ENCODE measurements at places on chromosomes 12 and 14. TPM values are rescaled to one million over a fixed set of nuclear protein-coding genes. Genes with fewer than 3 reads are reported as not detected.
A peak's percentile ranks its signal among the peaks of the same experiment; 100 is the strongest.

- DNase-seq, result no peak
These were observed 151.5 kb upstream of the SLC38A2 start for GRCh38 chr12:46523863-46524770.

GRCh38 chr12:69405566-69405865 is 46.0 kb downstream of the YEATS4 start:
- peak; percentile 43 for DNase-seq

- DNase-seq, result no peak
These were observed 87.0 kb downstream of the TESC start for GRCh38 chr12:117011988-117012805.

DNA sequence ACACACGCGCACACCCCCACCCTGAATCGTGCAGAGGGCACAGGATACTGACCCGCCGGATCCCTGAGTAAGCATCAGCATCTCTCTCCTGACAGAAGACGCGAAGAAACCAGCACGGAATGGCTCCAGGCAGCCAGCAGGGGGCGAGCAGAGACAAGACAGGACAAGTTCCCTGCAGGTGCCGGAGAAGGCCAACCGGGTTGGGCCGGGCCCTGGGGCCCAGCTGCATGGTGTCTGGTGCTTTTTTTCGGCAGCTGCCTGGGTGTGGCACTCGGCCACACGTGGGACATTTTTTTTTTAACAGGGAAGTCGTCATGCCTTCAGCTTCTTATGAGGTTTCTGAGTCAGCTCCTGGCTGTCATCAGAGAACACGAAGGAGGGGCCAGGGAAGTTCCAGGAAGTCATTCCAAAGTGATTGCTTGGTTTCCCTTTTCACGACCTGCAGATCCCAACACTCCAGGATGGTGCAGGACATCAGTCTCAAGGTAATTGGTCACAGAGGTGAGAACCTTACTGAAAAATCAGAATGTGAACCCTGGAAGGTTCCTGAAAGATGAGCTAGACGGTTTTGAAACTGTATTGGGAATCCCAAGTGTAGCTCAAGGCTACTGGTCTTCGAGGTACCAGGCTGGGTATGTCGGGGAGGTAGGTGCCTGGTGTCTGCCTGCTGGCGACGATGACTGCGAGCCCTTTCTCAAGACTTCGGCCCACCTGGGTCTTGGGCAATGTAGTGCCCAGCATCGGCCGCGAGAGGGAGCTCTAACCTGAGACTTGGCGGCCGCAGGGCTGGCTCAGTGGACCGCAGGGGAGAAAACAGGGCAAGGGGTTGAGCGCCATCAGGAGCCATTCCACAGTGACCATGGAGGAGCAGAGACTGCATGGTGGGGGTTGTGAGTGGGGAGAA is 190.8 kb upstream of the PRMT8 start:
- DNase-seq, result peak; percentile 93

DNA sequence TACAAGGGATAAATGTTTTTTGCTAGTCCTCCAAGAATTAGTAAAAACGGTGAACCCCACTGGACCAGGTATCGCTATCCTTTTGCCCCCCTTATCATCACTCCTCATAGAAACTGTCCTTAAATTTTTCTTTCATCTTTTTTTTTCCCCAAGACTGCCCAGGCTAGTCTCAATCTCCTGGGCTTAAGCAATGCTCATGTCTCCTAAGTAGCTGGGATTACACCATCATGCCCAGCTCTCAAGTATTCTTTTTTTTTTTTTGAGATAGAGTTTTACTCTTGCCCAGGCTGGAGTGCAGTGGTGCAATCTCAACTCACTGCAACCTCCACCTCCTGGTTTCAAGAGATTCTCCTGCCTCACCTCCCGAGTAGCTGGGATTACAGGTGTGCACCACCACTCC is 9.7 kb downstream of the IRF2BPL start:
- no peak for DNase-seq

GRCh38 chr12:958588-959123 is 9.2 kb upstream of the RAD52 start:
- DNase-seq, result no peak

- DNase-seq, result peak; percentile 88
These were observed 1.1 kb upstream of the C14orf132 start for GRCh38 chr14:96037891-96038557.

- DNase-seq, result no peak
These were observed 70.2 kb downstream of the LLPH start for GRCh38 chr12:66060163-66060907.

DNA sequence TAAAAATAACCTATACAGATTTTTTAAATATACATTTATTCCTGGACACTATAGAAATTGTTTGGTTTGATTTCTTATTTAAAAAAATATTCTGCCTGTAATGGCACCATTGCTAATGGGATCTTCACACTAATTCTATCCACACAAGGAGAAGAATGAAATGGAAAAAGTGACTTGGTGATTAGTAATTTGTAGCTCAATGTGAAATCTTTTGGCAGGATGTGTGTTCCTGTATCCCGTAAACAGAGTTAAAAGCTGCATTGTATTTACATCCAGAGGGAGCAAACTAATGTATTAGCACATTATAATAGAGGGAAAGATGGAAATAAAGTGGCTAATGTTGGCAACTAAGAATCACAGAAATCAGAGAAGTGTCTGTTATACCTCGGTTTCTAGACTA is 1455.3 kb upstream of the FLRT2 start:
- no peak for DNase-seq

GRCh38 chr14:80176893-80177292 is 34.4 kb downstream of the DIO2 start:
- DNase-seq, result no peak

GRCh38 chr12:9980126-9980525 is 8.9 kb downstream of the CLEC12A start:
- DNase-seq, result no peak

- DNase-seq, result no peak
These were observed 16.7 kb downstream of the HRK start for GRCh38 chr12:116864371-116865160.

DNA sequence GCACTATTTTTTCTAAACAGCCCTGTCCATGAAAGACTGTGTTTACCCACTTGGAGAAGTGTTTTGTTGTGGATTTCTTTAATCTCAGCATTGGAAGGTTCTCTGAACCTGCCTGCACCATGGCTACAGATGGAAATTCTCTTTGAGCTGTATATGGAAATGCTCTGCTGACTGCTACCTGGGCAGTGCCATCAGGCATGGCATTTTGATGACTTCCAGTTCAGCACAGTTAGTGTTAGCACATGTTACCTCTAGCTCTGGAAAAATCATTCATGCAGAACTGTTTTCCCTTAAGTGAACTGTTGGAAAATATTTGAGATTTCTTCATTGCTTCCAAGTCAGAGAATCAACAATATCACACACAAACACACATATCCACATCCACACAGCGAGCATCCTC is 52.6 kb upstream of the RIC8B start:
- DNase-seq, result no peak

- peak; percentile 14 for DNase-seq
These were observed 14.9 kb upstream of the GPR132 start for GRCh38 chr14:105080161-105080560.

DNA sequence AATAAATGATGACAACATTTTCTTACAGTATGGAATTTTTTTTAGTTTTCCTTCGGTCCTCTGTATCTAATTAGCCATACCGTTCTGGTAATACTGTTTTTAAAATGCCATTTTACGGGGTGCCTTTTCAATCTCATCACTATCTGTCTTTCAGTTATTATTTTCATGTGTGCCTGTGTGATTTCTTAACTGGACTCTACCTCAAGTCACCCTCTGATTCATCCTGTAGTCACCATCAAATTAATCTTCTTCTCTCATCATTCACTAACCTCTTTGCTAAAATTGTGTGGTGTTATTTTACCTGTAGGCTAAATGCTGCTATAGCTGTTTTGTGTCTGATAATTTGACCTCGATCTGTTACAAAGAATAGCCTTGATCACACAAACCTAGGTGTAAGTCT is 16.0 kb upstream of the CCT2 start:
- DNase-seq, result no peak

DNA sequence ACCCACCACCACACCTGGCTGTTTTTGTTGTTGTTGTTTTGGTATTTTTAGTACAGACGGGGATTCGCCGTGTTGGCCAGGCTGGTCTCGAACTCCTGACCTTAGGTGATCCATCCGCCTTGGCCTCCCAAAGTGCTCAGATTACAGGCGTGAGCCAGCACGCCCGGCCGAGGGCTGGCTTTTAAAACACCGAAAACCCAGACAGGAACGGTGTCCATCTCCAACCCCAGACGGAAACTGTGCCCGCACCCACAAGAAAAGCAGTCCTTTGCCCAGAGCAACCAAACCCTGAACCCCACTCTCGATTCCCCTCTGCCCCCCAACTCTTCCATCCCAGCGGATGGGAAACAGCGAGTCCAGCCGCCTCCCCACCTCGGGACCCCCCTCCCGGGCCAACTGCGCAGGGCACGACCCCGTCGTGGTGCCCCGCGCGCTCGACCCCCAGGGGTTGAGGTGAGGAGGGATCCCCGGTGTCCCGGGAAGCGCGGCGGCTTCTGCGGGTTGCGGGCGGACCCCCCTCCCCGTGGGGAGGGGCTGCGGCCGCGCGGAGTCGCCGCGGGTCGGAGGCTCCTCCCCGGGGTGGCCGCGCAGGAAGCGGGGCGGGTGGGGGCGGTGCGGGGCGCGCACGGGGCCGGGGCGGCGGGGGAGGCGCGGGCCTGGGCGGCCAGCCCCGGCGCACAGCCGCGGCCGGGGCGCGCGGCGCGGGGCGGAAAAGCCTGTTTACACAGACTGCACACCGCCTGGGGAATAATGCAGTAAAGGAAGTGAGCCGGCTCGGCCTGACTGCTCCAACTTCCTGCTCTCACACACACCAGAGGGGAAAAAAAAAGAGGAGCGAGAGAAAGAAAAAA is at the start of gene ELK3:
TSS of gene ELK3 (plus strand) at position 651 of the 851 bp plus-strand sequence.
- DNase-seq, result peak; percentile 87

DNA sequence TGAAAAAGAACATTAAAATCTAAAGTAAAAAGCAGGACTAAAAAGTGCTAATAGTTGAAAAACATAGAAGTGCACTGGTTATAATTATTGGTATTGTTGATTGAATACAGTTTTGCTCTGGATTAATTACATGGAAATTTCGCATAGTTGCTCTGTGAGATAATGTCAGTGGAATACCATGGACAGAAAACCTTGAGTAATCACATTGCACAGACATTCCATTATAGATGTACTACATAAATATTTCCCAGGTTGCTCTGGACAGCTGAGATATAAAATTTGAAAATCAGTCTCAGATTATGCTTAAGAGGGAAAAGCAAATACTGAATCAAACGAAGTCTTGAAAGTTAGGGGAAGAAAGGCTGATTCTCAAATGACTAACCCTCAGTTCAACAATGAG is 439.3 kb upstream of the FLRT2 start:
- no peak for DNase-seq

DNA sequence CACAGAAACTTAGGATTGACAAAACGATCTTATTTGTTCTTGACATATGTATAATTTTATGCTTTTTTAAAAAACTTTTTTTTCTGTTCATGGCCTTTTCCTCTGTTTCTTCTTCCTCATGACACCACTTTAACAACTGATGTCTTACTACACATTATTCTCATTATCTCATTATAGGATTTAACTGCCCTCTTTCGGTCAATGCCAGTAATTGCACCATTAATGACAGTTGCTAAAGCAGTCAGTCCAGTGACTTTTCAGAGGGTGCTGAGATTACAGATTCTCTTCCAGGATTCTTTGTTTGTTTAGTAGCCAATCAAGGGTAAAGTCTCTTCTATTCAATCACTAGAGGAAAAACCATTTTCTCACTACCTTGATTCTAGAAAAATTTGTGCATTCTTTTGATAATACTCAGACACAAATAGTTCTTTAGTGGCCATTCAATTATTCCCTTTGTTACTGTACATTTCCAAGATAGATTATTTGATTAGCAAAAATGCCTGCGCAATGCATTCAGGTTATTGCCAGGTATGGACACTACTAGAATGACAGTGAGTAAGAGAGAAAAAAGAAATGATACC is 50.1 kb downstream of the KLRG1 start:
- no peak for DNase-seq

DNA sequence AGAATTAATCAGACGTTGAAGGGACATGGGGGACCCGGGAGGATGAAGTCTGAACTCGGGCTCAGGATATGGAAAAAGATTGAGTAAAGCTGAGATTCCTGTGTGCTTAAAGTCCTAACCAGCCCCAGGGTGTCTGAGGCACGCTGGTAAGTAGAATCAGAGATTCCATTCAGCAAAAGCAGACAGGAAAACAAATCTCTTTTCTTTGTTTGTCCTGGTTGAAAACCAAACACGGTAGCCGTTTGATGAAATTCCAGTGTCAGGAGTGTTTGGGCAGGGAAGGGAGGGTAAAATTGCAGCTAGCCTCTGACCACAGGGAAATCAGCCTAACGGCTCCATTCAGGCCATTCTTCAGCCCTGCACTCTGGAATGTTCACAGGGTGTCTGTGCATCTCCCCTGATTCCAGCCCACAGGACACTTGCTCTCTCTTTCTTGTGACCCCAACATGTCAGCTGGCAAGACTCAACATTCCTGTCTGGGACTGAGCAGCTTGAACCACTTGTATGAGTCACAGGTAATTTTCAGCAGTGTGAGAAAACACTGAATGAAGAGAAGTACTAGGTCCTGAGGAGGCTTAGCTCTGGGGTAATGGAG is 31.0 kb downstream of the NINJ2 start:
- no peak for DNase-seq

- no peak for DNase-seq
These were observed 2.3 kb downstream of the MEG3 start for GRCh38 chr14:100828031-100828769.

DNA sequence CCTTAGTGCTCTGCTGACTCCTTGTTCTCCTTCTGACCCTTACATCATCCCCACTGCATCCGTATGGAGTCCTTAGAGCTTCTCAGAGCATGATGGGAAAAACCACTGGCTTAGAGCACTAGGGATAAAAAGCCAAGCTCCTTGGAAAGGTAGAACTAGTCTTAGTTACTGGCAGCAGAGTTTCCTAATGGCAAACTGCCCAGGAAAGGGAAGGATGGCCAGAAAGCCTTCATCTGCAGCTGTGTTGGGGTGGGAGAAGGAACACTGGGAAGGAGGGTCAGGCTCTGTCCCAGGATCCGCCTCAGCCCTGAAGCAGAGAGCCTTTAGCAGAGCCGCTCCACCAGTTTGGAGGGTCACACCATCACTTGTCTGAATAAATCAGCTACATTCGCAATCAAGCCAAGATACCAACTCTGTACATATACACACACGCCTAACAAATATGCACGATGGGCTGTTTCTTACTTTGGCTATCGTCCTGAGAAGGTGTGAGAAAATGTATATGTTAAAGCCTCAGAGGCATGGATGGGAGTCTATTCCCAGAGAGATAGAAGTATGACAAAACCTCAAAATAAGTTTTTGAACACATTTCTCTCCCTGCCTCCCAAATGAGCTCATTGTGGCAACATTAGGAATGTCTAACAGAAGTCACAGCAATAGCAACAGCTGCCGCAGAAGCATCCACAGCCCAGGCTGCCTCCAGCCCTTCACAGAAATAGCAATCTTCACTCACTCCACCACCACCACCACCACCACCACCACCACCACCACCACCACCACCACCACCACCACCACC is 18.6 kb upstream of the GALNT8 start:
- DNase-seq, result peak; percentile 27

The CCDC177 gene
- total RNA-seq, result not detected

The P2RX2 gene
- not detected for total RNA-seq

The TSPAN9 gene
- 183 TPM for total RNA-seq

The BHLHE41 gene
- 10.6 TPM for total RNA-seq

The KERA gene
- total RNA-seq, result not detected

The ZFHX2 gene
- 0.94 TPM for total RNA-seq

The TMX1 gene
- 9.0 TPM for total RNA-seq

The LRTM2 gene
- not detected for total RNA-seq

The SERPINA3 gene
- total RNA-seq, result 56.4 TPM

The KCNK10 gene
- total RNA-seq, result not detected

The RNASE7 gene
- not detected for total RNA-seq

The NINJ2 gene
- total RNA-seq, result 3.6 TPM

The NOPCHAP1 gene
- total RNA-seq, result 9.1 TPM

The LYZ gene
- 121 TPM for total RNA-seq
